ENCODE measurements at places on chromosomes 4 and X.
A peak's percentile ranks its signal among the peaks of the same experiment; 100 is the strongest.

DNA sequence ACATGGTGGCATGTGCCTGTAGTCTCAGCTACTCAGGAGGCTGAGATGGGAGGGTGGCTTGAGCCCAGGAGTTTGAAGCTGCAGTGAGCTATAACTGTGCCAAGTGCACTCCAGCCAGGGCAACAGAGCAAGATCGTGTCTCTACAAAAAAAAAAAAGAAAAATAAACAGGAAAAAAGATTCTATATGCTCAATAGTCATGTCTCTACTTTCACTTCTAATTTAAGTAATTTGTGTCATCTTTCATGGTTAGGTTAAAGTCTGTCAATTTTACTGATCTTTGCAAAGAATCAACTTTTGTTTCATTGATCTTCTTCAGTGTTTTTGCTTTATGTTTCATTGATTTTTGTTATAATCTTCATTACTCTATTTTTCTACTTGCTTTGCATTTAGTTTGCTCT is 106.2 kb upstream of the MAB21L2 start:
- no peak for DNase-seq

DNA sequence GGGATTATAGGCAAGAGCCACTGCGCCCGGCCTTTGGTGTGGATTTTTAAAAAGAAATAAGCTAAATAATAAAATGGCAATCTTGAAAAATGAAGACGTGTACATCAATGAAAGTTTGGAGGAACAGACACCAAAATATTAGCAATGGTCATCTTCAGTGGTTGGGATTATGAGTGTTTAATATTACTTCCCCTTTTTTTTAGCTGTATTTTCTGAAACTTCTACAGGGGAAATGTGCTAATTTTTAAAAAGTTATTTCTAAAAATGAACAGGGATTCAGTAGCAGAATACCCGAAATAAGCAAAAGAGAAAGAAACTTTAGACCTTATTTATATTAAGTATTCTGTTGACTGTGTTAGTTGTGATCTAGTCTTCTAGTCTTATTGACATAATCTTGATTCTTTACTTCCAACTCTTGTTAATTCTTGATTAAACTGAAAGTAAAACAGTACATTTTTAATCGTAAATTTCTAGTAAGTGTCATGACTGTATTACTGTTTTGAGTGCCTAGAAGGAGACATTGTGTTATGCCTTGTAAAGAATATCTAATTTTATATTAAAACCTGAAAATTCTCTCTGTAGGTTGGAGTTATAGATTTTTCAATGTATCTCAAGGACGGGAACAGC is 51.3 kb downstream of the RUFY3 start:
- no peak for DNase-seq

DNA sequence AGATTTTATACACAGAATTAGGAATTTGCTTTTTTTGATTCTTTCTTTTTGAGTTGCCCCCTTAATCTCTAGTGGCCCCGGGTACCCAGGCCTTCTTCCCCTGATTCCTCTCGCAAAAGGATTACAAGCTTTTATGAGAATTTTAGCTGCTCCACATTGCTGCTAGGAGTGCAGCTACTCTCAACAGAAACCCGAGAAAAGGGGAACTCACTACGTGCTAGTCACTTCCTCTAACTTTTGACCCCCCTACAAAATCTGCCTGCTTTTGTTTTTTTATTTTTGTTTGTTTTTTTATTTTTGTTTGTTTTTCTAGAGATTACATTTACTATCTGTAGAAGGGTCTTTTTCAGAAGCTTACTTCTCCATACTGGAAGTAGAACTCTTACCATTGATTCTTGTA is 64.1 kb downstream of the ZNF81 start:
- no peak for DNase-seq

DNA sequence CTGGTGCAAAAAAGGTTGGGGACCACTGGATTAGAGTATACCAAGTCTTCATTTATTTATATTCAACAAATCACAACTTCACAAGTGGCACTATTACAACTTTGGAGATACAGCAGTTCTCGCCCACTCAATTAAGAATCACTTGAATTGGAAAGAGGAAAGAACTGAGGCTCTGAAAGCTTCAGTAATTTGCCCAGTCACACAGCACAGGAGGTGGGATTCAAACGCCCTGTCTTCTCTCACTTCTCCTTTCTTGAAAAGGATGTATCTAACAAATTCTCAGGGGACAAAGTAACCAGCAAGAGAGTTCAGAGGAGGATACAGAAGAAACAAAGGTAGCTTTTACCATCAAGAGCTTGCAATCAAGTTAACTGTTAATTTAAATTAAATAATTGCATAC is 12.4 kb downstream of the SMIM14 start:
- no peak for DNase-seq

DNA sequence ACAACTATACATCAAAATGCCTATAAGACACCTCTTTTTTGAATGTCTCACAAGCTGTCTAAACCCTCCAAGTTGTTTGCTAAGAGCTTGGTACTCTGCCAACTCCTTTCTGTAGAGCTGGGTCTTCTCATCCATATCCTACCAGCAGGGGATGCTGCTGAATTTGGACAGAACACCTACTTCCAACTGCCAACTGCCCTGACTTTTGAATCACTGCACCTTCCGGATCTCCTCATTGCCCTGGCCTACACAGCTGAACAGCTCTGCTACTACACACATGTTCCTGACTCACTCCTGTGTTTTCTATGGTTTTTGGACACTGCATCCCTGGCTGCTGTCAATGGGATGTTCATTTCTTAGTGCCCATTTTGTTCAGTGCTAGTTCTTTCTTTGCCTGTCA is 18.7 kb downstream of the FAM184B start:
- peak; percentile 21 for DNase-seq

DNA sequence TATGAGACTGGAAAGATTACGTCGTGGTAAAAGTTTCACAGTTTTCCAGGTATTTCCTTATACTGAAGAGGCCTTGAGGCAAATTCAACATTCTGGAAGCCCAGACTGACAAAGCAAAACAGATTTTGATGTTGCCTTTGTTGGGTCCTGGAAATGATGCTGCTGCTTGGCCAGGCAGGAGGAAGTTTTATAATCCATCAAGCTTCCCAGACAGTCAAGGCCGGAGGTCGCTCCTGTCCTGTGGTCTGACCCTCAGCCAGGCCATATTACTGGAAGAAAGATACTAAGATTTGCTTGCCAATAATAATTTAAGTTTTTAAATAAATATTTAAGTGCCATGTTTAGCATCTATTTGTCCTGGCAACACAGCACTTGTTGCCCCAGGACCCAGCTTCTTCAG is 63.4 kb downstream of the TAPT1 start:
- DNase-seq: no peak

GRCh38 chrX:138001226-138001625 is 435.3 kb downstream of the ZIC3 start:
- DNase-seq: no peak

- no peak for DNase-seq
Observed at GRCh38 chrX:19649226-19649995, 134.1 kb upstream of the MAP3K15 start.

- no peak for DNase-seq
Observed at GRCh38 chr4:140054861-140055260, 99.1 kb downstream of the MAML3 start.

GRCh38 chr4:75729836-75730235 is 5.5 kb downstream of the USO1 start:
- no peak for DNase-seq

- DNase-seq: no peak
Observed at GRCh38 chr4:25552580-25553271, 102.9 kb upstream of the SLC34A2 start.
